ENCODE measurements at places on chromosomes 3 and 15.

DNA sequence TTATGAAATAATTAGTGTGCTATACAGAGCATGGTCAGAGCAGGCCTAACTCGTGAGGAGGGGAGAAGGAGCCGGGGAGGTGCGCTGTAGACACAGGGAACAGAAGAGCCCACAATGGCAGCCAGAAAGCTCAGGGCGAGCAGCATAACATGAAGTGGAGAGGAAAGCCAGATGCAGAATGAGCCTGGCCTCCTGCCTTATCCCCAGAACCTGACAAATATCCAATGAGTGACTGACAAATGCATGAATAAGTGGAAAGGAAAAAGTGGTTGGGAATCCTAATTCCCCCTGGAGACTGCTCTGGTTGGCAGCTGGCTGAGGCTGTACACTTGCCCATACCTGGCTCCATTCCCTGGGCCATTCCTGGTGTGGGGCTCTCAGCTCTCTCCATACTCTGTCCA, 9.2 kb upstream of the MST1R start:
- no peak for DNase-seq

- no peak for DNase-seq
These were observed 410.8 kb upstream of the RASGRP1 start for GRCh38 chr15:38975282-38975990.

DNA sequence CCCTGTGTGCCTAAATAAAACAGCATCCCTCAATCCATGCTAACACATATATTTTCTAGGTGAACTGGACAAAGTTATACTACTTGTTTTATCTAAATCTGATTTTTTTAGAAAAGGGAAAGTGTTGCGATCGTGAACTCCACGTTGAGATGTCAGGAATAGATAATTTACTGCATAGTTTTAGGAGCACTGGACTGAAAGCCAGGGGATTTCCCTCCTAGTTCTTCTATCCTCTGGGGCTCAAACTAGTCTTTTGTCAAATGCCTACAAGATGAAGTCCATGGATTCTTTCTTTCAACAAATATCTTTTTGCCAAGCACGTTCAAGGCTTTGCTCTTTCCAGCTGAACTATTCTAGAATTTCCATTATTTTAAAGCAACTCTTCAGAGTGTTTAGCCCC, 617 bp upstream of the HPS3 start:
- DNase-seq, result no peak

DNA sequence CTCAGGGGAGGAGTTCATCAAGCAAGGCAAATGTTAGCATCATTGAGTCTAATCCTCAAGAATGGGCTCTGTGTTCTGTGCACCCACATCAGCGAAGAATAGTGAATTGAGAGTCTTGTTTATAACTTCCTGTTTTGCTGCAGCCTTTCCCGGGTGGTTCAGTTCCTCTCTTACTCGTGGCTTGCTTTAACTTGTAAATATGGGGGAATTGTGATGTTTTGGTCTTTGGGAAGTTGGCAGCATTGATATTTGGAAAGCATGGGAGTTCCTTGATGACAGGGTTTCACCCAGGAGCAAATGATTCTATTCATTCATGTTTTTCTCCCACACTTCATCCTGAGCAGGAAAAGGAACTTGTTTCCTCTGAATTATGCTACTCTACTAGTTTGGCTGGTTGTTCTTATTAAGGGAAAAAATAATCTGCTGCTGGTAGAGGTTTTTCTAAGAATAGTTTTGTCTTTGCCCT, 40.4 kb downstream of the GPD1L start:
- DNase-seq, result no peak

DNA sequence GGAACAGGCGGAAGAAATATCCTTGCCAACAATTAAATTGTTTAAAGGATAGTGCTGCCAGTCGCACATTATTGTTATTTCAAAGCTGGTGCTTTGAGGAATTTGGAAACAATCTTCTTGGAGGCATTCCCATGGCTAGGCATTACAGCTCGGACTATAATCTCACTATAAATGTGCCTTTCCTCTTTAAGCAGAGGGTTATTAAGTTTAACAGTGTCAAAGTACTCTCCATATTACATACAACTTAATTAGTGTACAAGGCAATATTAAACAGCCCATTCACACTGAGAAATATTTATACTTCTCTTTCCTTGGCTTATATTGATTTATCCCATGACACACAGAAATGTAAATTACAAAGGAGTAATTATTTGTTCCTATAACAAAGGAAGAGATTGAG, 54.0 kb upstream of the FAM3D start:
- DNase-seq, result no peak

GRCh38 chr15:71494563-71495397, 315.6 kb upstream of the NR2E3 start:
- DNase-seq, result no peak

GRCh38 chr15:57994221-57995049, 71.1 kb downstream of the ALDH1A2 start:
- DNase-seq, result no peak

GRCh38 chr3:4823385-4823784, 155.9 kb upstream of the BHLHE40 start:
- DNase-seq, result no peak

DNA sequence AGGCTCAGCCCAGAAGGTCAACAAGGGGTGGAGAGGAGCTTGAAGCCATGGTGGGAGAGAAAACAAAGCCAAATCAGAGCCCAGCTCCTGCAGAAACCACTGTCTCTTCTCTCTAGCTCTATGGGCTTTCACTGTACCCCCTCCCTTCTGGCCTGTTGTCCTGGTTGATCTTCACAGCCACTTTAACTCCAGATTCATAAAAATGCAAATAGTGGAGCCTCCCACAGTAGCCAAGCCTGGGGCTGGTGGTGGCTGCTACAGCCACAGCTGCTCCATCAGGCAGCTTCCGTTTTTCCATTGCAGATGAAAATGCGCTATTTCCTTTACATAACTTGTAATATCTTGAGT, 20.7 kb upstream of the CAV3 start:
- DNase-seq, result no peak

DNA sequence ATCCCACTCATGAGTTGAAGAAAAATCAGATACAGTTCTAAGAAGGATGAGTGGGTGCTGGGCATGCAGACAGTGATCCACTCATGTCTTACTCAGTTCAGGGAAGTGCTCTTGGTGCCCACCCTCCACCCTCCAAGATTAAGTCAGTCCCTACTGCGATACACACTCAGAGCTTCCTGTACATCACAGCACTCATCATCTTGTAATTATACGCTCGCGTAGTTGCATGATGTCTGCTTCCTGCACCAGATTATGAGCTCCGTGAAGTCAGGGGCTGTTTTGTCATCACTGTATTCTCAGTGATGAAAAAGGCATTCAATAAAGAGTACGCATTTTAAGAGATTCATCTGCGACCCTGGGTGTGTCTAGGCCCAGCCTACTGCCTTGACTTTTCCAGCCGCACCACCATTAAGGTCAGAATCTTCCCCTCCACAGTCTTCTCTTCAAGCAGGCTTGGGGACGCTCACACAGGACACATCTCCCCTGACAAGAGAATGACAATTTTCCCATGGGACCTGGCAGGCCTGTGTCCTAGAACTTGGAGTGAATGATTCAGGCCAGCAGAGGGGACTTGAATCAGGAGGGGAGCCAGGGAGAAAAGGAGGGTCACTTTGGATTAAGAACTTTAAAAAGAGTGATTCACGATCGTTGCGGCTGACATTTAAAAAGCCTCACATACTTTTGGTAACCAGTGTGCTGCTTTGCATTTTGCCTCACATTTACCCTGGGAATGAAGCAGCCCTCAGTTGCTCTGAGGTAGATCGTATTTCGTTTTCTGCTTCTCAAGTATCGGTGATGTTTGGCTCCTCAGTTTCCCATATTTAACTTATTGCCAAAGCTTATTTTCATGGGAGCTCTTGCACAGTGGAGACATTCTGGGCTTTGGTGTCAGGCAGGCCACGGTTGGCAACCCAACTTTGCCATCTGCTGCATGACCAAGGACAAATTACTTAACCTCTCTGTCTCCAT, 7.9 kb upstream of the PDE8A start:
- DNase-seq, result no peak

- no peak for DNase-seq
These were observed 23.4 kb upstream of the MAP4 start for GRCh38 chr3:48039487-48040190.

DNA sequence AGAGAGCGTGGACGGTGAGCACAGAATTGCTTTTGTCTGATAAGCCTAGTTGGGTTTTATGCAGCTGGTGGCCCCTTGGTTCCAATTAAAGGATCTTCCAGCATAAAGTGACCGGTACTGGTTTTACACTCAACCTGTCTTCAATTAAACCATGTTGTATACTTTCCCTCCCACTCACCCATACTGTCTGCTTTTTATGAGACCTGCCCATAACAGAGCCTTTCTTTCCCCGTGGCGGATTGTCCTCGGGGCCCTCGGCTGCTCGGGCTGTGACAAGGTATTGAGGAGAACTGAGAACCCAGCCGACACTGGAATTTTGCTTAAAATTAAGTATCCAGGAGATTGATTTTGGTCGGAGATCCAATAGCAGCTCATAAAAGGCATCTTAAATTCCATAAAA, 98.4 kb downstream of the TMEM266 start:
- no peak for DNase-seq

- no peak for DNase-seq
These were observed 96.3 kb upstream of the MBNL1 start for GRCh38 chr3:152172460-152172859.

DNA sequence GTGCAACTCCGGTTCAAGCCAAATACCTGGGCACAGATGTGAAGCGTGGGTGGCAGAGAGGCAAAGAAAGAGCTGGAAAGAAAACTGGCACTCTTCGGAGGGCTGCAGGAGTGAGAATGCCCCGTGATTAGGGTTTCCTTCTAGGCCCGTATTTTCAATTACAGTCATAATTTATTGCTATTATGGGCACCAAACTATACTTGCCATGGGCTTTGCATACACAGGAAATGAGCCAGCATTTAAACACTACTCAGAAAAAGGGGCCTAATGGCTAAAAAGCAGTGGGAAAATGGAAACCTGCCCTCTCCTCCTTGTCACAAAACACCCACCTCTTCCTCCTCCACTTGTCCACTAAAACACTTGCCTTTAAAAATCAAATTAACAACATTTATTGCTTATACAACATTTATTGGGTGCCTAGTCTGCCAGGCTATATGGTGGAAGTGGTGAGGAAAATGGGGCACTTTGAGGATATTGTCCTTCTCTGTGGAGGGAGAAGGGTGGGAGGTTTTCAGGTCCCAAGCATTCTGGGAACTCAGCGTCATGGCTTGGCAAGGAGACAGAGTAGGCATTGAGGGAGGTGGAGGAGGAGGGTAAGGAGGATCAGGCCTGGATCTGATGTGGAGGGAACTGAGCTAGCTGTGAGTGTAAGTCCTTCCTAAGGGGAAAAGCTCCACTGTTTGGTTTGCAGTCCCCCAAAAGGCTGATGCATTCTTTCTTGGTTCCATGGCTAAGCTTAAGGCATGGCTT, 160.9 kb downstream of the SLCO3A1 start:
- no peak for DNase-seq

GRCh38 chr15:67018026-67018425, 47.4 kb upstream of the SMAD3 start:
- no peak for DNase-seq

Data from activated CD4-positive, alpha-beta memory T cell treated with anti-CD3 and anti-CD28 coated beads for 36 hours (primary cell).